ENCODE measurements at places on chromosomes 12 and 14. TPM values are rescaled to one million over a fixed set of nuclear protein-coding genes. Genes with fewer than 3 reads are reported as not detected.

RPL6 gene
- 898 TPM for total RNA-seq

ERGIC2 gene
- total RNA-seq = 63.6 TPM

PLEKHG7 gene
- 0.58 TPM for total RNA-seq

SSTR1 gene
- 0.99 TPM for total RNA-seq

INHBC gene
- total RNA-seq = 0.41 TPM

BCL11B gene
- total RNA-seq = 2.9 TPM

IL26 gene
- total RNA-seq = not detected

ACSS3 gene
- total RNA-seq = 38.7 TPM

KRT73 gene
- not detected for total RNA-seq

DLK1 gene
- 170 TPM for total RNA-seq

Measured in metanephros (tissue), 2 donors.